ENCODE measurements at places on chromosomes 4 and X.
A peak's percentile ranks its signal among the peaks of the same experiment; 100 is the strongest.

- DNase-seq = no peak
These were observed 121.8 kb upstream of the BMPR1B start for GRCh38 chr4:94636004-94636403.

DNA sequence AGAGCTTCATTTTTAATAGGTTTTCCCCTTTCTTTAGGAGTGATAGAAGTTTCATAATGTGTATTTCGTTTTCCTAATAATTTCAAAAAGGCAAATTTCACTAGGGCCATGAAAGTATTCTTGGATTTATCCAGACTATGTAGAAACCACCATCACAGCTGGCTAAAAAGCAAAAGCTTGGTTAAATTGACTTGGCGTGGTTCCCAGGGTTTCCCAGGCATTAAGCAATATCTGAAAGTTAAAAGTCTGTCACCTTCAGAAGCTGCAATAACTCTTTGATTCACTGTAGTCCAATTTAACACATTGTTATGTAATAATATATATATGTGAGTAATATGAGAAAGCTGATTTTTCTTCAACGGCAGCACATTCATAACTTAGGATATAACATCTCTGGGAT lies 38.3 kb downstream of the NDNF start:
- no peak for DNase-seq

DNA sequence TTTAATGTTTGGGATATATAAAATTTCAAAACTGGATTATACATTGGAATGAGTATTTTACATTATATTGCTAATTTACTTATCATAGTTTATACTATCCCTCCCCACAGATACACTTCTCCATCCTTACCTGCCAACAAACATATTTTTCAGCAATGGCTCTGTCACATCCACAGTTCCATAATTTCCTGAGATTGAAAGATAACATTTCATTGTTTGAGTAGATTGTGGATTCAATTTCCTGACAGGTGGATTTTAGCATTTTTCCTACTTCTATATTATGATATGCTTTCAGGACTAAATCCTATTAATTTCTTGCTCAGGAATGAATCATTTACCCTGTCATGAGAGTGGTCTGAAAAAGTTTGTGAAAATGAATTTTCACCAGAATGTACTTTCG lies 115.3 kb upstream of the KLHL4 start:
- DNase-seq = no peak

DNA sequence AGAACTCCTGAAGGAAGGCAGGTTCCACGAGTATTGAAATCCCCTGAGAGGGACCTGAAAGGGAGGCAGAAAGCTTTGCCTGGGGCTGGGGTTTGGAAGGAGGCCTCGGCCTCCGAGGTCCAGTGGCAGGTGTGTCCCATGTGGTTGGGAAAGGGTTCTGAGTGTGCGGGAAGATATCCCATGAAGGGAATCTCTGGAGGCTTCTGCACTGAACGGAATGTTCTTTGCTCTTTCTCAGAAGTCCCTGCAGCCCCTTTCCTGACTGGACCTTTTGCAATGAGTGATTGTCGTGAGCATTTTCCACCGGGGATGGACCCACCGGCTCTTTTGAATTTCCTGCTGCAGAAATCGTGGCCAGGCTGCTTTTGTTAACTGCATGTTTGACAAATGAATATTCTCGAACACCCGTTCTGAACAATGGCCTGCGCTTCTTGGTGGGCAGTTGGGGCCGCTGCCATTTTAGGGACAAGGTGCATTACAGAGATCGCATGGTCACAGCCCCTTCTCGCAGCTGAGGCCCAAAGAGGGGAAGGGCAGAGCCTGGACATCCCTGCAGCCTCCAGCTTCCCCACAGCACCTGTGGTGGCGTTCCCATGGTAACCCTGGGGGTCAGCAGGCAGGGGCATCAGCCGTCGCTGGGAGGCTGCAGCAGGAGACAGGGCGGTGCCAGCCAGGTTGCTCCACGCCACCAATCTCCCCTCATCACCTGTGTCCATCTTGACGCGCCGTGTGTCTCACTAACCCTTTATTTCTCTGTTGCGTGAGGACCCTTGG lies 18.3 kb upstream of the HTRA3 start:
- DNase-seq = no peak

- no peak for DNase-seq
These were observed 687.2 kb upstream of the AADAT start for GRCh38 chr4:170776983-170777382.

DNA sequence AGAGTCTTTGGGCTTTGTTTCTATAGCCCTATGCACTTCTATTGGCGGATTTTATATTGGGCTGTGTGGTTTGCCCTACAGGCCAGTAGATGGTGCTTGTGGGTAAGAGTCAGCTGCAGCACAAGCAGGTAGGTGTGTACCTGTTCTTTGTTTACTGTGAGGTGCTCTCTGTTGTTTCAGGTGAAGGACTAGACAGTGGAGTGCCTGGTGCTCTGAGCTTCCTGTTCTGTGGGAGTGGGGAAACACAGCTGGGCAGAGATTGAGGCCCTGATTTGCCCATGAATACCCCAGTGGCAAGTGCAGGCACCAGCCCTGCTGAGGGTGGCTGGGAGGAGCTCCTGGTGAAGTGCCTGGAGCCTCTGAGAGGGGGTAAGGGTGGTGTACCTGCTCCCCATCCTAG lies 26.3 kb upstream of the UCP1 start:
- no peak for DNase-seq

DNA sequence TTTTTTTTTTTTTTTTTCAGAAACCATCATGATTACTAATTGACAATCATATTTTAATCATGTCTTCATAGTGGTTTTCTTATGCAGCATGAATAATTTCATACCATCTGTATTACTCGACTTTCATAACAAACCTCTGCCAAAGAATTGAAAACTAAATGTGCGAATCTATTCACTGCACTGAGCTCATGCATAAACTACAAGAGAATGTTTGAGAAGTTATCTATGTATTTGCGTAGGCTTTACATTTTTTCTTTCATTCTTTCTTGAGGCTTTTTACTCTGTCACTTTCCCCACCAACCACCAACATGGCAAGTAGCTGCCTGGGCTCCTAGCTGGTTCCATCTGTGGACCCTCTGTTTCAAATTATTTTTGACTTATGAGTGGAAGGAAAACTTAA lies 1761.0 kb downstream of the STIM2 start:
- no peak for DNase-seq

- DNase-seq = no peak
These were observed 18.1 kb downstream of the PIR start for GRCh38 chrX:15475021-15475420.

- peak; percentile 35 for DNase-seq
These were observed 73.4 kb upstream of the TTC29 start for GRCh38 chr4:147019091-147019490.

- DNase-seq = peak; percentile 6
These were observed 14.1 kb downstream of the PSAPL1 start for GRCh38 chr4:7420661-7421040.

GRCh38 chr4:68372588-68372987 lies 22.7 kb upstream of the YTHDC1 start:
- DNase-seq = no peak

DNA sequence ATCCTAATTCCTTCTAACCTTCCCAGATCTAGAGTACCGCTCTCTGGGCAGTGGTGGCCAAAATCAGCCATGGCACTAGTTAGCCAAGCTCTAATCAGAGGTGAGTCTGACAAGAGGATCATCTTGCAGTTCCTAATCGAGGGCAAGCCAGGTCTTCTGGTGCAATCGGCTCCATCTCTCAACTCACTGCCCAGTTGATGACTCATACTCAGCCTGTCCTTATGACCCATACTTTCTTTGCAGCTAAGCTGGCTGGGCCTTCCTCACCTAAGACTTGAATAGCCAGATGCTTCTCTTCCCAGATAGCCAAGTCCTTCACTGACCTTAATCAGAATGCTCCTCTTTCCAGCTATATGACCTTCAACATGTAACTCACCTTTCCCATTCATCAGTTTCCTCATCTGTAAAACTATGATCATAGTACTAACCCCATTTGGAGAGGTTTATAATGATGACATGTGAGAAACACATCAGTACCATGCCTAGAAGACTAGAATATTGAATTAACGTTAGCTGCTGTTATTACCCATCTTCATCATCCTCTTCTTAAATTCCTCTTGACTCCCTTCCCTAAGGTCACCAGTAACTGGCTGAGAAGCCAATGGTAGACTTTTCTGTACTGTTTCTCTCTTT lies 57.1 kb downstream of the RELL1 start:
- DNase-seq = no peak

DNA sequence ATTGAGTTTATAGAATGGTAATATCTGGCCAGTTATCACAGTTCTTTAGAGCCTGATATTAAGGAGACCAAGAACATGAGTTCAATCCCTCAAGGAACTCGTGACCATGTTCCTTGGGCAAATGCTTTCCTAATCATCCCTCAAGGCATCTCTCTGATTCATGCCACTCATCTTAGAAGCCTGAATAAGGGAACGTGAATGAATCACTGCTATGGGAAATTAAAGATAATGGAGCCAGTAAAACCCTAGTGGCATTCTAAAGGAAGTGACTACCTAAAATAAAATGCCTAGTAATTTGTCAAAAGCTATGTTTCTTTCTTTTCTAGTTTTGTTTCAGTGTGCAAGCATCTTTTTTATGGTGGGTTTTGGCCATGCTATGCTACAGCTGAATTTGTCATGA lies 1161.3 kb downstream of the C4orf33 start:
- no peak for DNase-seq

DNA sequence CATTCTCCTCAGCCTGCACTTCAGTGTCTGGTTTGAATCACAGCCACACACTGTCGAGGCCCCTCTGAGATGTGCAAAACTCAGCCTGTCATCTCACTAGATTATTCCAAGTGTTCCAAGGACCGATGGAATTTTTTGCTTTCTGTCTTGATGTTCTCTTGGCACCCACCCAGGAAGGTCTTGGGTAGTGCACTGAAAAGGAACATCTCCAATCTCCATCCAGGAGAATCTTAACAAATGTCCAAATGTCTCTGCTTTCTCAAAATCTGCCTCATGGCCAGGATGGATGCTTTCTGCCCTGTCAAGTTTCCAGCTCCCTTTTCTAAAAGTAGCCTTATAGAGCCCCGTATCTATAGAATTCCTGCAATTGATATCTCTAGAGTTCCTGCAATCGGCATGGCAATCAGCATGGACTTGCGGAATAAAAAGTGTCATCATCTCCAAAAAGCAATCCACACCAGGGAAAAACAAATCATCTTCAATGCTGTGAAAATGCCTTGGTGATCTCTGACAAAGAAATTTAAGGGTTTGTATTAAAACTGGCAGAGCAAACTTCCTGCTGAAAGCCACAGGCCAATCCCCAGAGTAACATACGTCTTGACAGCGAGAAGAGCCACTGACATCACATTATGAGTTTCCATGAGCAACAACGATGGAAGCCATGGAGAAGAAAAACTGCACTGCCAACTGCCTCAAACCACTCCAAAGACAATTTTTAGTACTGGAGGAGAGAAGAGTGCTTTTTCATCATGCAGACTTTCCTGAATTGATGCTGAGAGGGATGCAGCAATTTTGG lies 215.3 kb upstream of the FAM9B start:
- no peak for DNase-seq

DNA sequence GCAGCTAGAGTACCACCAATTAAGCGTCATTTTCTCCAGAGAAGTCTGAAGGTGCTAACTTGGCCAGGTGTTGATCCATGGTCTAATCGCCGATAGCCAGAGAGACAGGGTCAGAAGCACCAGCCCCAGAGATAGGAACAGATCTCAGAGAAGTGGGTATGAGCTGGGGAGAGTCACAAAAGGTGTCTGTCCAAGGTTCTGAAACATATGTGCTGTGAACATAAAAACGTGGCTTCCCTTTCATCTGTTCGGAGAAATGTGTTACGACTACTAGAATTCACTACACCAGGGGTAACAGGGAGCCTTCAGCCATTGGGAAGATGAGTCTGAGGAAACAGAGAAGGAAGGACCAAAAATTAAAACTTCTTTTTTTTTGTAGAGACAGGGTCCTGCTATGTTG lies 91.3 kb downstream of the FBXL5 start:
- no peak for DNase-seq

- DNase-seq = no peak
These were observed 2.5 kb downstream of the TENM3 start for GRCh38 chr4:182245541-182246215.

DNA sequence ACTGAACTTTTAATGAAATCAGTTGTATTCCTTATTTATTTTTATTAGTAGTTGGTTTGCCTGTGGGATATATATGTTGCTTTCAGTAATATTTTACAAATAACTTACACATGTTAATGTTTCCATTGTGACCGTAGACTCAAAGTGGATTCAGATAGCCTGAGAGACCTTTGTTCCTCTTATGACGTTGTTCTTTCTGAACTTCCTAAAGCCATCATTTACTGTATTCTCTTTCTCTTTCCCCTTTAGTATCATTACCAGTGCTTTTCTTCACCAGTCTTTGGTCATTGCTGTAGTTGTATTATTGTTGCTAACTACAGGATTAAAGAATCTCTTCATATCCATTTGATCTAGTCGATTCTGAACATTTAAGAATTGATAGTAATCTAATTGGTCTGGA lies 4.3 kb downstream of the STIM2 start:
- DNase-seq = no peak

- DNase-seq = no peak
These were observed 58.2 kb downstream of the RAB40AL start for GRCh38 chrX:102995316-102995715.

DNA sequence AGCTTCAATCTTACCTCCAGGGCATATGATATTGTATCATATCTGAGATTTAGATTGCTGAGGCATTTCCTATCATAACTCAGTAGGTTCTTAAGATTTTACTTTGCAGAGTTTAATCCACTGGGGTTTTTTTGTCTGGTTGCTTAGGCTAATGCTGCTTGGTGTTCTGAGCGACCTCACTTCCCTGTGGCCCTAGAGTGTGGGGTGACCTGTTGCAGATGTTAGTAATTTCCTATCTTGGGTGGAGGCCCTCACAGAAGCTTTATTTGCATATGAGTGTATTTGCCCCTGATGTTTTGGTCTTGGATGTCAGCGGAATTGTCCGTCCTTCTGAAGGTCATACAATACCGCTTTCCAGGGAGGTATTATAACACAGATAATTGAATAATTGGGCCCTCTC lies 137.1 kb downstream of the NDST3 start:
- no peak for DNase-seq

- no peak for DNase-seq
These were observed 9.9 kb upstream of the SMIM10L2A start for GRCh38 chrX:135411893-135412292.

DNA sequence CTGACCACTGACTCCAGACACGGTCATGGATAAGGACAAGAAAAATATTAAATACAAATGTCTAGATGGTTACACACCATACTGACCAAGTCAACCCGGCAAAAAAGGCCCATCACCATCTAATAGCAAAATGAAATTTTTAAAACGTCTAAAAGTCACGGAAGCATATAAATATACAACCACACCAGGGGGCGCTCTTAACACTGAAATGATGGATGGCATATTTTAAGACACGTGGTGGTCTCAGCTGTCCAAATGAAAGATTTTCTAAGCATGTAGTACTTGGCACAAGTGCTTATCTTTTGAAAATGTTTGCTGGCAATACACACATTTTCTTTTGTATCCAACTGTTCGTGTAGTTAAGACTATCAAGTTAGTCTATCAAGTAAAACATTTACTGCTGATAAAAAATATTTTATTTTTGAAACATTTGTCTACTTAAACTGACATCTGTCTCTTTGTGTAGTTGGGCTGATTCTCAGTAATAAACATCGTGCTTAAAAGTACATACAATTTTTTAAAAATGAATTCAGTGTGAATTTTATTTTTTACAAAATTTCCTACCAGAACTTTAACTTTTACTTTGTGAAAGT lies 64.6 kb downstream of the COX7B2 start:
- DNase-seq = peak; percentile 24

GRCh38 chrX:21374994-21375707 lies 933 bp downstream of the CNKSR2 start:
- no peak for DNase-seq

GRCh38 chr4:116358633-116359222 lies 726.6 kb downstream of the TRAM1L1 start:
- no peak for DNase-seq

Data from activated CD8-positive, alpha-beta memory T cell treated with anti-CD3 and anti-CD28 coated beads, Interleukin-2, amount 50 U/mL, for 4 hours (primary cell).